Renal cortical epithelial cell (primary cell): ENCODE measurements at places on chromosomes 1 and 21. TPM values are rescaled to one million over a fixed set of nuclear protein-coding genes. Genes with fewer than 3 reads are reported as not detected.

The PEX19 gene
- 42.7 and 65.3 TPM in 2 replicates for total RNA-seq

The USP21 gene
- 1.7 and 16.2 TPM in 2 replicates for total RNA-seq

The GNB1 gene
- total RNA-seq = 109 and 209 TPM in 2 replicates

The SLAMF6 gene
- total RNA-seq = not detected in 2 replicates

The SHISA4 gene
- 11.8 and 16.1 TPM in 2 replicates for total RNA-seq

The PCSK9 gene
- total RNA-seq = 1.1 and 17.5 TPM in 2 replicates

The KCNA3 gene
- total RNA-seq = not detected in 2 replicates

The NBPF4 gene
- total RNA-seq = not detected in 2 replicates

The ADORA3 gene
- total RNA-seq = not detected in 2 replicates

The MYOC gene
- 0.10 TPM in 1 of 2 replicates, not detected in the other for total RNA-seq

The OR2T33 gene
- not detected in 2 replicates for total RNA-seq

The GBP6 gene
- total RNA-seq = under 0.01 and 4.7 TPM in 2 replicates

The AP4B1 gene
- 19.8 and 23.0 TPM in 2 replicates for total RNA-seq

The BLZF1 gene
- total RNA-seq = 58.3 and 68.6 TPM in 2 replicates

The OR2L3 gene
- not detected in 2 replicates for total RNA-seq

The NCMAP gene
- total RNA-seq = 3.4 and 8.3 TPM in 2 replicates

The COL11A1 gene
- total RNA-seq = 13.7 and 25.9 TPM in 2 replicates

The TIAM1 gene
- total RNA-seq = 5.9 and 7.6 TPM in 2 replicates
